ENCODE measurements at places on chromosomes 3 and 15.

GRCh38 chr3:115139072-115139471 lies 8.0 kb downstream of the ZBTB20 start:
- DNase-seq: no peak

GRCh38 chr15:92900731-92901071 lies 577 bp downstream of the CHD2 start:
- DNase-seq: no peak

DNA sequence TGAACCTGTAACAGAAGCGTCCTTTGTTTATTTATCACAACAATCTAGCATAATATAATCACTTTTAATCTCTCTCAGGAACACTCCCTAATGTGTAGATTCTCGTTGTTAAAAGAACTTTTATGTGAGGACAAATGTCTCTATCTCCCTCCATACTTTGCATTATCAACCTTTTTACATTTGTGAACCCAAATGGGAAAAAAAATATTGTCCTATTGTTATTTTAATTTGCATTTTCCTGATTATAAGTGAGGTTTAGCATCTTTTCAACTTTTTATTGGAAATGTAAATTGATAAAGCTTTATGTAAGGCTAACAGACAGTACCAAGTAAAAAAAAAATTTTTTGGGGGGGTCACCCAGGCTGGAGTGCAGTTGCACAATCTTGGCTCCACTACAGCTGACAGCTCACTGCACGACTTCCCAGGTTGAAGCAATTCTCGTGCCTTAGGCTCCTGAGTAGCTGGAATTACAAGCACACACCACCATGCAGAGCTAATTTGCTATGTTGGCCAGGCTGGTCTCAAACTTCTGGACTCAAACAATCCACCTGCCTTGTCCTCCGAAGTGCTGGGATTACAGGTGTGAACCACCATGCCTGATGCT lies 33.0 kb upstream of the DENND4A start:
- DNase-seq: no peak

GRCh38 chr15:74428442-74428787 lies 5.3 kb downstream of the SEMA7A start:
- no peak for DNase-seq

GRCh38 chr3:113055201-113055600 lies 64.4 kb downstream of the GTPBP8 start:
- DNase-seq: no peak

DNA sequence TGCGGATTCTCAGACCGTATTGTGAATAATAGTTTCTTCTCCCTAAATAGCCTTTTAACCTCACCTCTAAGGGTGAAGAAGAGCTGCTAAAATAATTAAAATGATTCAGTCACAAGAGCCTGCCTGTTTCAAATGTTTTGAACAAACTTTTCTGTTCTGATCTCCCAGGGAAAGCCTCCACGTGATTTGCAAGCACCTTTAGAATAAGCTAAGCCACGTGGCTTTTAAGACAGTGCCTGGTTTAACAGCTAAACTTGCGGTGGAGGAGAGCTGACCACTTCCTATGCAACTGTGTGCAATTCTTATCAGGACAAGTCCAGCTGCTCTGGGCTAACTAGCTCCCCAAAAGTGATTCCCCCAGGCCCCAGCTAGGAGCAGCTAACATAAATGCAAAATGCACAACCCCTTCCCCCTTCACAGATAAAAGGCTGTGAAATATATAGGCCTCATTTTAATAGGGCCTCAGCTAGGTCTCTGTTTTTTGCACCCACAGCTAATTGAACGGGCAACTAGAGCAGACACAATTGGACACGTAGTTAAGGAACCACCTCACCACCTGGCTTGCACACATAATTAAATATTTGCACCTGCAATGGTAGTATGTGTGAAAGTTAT lies 401.2 kb upstream of the NR2F2 start:
- DNase-seq: no peak

GRCh38 chr3:12400616-12401194 lies 83.6 kb upstream of the TSEN2 start:
- DNase-seq: no peak

DNA sequence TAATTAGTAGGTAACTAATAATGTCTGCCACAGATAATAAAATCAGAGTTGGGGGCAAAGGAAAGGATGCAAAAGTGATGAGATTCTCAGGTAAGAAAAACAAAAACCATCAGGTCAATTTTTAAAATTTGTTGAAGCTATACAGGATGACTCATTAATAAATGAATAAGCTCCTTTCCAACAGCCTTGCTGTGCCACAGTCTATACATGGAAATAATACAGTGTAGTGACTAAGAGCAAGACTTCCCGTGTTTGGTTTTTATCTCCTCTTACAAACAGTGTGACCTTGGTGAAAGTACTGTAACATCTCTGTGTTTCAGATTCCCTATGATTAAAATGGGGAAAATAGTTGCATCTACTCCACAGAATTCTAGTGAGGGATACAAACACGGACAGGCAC lies 331.6 kb downstream of the PYDC2 start:
- no peak for DNase-seq

DNA sequence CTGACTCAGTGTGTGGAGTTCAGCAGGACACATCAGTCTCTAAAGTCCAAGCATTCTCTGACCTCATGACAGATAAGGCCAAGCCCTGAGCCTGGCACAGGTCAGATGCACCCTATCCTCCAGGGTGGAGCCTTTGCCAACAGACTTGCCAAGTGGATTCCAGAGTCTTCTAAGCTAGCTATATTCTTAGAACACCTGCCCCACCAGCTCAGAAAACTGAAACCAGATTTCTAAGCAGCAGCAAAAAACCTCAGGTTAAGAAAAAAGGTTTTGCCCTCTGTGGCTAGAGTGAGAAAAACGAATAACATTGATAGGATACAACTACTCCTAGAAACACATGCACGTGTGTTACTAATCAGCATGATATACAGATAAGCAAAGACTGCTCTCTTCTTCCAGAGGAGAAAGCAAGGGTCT lies 11.6 kb downstream of the RMDN3 start:
- no peak for DNase-seq

DNA sequence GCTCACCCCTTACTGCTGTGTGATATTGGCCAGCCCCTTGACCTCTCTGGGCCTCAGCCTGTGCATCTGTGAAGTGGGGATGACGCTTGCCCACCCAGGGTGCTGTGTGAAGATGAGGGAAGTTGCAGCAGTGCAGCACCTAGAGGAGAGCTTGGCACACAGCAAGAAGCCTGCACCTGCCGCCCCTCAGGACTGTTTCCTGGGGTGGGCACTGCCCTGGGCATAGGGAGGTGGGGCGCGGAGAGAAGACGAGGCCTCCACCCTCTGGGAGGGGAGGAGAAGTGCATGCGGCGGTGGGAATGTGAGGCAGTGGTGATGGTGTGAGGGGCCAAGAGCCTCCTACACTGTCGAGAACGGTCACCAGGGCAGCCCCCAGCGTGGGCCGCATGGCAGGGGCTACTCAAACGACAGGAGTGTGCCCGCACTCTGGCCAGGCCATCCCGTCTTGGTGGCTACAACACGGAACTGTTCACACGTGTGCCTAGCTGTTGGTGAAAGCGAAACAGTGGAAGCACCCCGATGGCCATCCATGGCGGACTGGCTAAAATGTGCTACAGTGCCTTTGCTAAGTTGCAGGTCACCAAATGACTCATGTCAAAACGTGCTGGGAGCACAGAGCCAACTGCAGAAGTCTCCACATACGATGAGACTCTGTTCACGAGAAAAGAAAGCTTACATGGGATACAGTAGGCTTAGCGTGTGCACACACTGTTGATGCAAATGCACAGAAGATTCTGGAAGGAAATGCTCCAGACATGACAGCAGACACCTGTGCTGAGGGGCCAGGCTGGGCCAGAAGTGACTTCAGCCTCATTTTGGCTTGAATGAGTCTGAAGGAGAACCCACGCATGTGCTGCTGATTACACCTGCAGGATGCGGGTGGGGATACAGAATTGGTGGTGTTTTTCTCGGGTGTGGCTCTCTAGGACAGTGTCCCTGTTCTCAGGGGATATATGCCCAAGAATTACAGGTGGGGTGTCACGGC lies 40.4 kb upstream of the IQSEC1 start:
- no peak for DNase-seq

DNA sequence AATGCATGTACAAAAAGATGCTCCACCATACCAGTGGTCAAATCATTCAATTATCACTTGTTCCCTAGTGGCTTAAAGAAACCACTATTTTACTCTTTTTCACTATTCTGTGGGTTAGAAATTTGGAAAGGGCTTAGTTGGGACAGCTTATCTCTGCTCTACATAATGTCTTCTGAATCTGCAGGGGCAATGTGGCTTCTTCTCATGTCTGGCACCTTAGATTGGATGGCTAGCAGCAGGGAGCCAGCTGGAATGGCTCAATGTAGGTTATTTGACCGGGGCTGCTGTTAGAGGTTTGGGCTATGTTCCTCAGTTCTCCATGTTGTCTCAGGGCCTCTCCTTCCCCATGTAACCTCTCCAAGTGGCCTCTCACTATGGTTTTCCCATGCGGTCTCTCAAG lies 57.5 kb upstream of the EPHB1 start:
- no peak for DNase-seq

GRCh38 chr3:72481542-72481941 lies 366.7 kb downstream of the SHQ1 start:
- no peak for DNase-seq

DNA sequence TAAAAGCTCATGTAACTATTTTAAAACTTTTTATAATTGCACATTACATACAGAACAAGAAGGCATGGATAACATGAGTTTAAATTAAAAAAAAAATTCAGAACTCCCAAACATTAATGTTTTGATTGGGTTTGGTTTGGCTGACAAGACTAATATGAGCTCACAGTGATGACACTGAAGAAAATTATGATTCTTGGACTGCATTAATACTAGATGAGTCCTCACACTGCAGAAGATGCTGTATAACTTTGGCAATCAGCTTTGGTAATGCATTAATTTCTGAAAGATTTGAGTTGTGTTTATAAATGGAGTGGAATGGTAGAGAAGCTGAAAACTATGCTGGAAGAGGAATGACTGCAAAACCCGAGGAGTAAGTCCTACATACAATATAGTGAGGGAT lies 358.9 kb downstream of the PLCL2 start:
- no peak for DNase-seq

- DNase-seq: no peak
Measured at GRCh38 chr3:12454816-12455121, 29.5 kb upstream of the TSEN2 start.

DNA sequence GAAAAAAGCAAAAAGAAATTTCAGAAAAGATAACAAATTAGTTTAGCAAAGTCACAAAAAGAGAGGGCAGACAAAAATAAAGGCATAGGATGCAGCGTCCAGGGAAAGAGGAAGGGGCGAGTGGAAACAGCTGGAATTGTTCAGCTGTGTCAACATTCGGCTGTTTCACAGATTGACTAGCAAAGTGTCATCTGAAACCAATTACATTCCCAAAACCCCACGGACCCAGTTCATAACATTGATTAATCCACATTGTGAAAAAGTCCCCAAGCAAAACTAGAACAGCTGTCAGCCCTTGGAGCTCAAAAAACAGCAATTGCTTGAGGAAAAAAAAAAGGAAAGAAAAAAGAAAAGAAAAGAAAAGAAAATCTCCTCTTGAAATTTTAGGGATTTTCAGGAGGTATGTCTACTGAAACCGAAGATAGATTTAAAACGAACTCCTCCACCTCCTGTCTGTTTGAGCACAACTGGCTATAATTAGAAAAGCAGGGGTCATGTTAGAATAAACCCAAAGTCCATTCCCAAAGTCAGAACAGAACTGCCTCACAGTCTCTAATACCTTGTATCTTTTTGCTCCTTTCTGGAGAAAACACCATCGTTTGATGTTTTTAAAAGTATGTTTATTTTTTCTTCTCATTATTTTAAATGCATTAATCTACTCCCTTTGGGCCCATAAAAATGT lies 159.6 kb downstream of the RORA start:
- no peak for DNase-seq

GRCh38 chr15:85762756-85763127 lies 32.0 kb downstream of the KLHL25 start:
- no peak for DNase-seq

DNA sequence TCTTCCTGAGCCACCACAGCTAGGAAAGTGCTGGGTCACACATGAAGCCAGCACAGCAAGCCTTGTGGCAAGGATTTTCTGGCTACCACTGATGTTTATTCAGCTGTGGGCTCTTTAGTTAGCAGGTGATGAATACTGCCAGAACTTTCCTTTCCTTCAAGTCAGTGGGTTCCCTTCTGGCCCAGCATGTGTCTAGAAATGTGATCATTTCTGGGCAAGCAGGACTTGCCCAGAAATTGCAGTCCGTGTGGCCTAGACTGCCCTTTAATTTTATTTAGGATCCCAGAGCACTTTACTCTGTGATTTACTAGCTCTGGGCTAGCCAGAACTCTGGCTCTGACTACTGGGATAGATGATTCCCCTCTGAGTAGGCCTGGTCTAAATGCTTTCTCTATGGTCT lies 397.5 kb downstream of the ZIC4 start:
- no peak for DNase-seq

DNA sequence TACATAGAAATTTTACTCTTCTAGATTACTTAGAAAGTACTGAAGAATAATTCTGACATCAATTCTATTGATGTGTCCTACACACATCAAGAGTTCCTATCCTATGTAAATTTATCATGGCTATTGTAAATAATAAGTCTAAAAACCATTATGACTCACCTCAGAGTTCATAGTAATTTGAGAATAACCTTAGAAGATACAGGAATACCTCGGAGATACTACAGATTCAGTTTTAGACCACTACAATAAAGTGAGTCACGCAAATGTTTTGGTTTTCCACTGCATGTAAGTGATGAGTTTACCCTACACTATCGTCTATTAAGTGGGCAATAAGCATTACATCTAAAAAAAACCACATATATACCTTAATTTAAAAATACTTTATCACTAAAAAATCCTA lies 74.8 kb downstream of the NR1I2 start:
- no peak for DNase-seq

DNA sequence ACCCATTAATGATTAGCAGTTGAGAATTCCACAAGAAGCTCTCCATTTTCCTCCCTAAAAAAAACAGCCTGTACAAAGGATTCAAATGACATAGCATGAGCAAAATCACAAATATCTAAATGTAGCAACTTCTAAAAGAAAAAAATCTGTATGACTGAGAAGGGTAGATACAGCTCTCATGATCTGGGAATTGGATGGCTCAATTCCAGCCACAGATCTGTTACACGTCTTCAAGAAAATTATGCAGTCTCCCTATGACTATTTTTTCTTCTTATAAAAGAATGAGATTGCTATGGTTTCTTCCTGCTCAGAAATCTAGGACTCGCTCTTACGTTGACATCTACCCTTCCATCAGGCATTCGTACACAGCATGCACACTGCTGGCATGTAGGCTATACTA lies 71.5 kb downstream of the PLCH1 start:
- no peak for DNase-seq

Measured in activated effector memory CD4-positive, alpha-beta T cell treated with Interleukin-2 at 50 U/mL for 16 hours (primary cell).